Right atrium auricular region (tissue), 2 donors: ENCODE measurements at places on chromosomes 6 and 20. TPM values are rescaled to one million over a fixed set of nuclear protein-coding genes. Genes with fewer than 3 reads are reported as not detected.
A peak's percentile ranks its signal among the peaks of the same experiment; 100 is the strongest.

DNA sequence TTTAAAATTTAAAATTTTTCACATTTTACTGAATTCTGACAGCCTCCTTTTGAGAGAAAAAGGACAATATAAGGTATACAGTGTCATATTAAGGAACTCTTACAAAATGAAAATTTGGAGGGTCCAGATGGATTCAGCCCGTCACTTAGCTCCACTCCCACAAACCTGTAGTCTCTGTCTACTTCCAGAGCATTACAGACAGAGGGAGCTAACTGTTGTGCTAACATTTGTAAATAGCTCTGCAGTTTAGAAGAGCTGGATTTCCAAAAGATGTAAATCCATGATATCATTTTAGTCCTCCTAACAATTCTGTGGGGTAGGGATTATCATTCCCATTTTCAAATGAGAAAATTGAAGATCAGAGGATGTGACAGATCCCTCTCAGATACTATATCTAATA is 16.1 kb upstream of the SERINC3 start:
- no peak for DNase-seq

DNA sequence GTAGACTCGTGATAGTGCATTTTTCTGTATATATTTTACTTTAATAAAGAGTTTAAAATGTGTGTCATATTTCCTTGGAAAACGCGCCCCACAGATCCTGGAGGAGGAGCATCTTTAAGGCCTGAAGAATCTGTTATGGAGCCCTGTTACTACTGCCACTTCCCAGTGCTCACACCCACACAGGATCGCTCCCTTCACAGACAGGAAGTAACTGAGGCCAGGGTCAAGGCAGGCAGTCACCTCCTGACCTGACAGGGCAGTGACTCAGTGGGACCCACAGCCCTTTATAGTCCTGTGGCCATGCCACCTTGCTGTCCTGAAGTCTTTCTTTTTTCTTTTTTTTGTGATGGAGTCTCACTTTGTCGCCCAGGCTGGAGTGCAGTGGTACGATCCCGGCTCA is 9.0 kb downstream of the RRBP1 start:
- DNase-seq: no peak

DNA sequence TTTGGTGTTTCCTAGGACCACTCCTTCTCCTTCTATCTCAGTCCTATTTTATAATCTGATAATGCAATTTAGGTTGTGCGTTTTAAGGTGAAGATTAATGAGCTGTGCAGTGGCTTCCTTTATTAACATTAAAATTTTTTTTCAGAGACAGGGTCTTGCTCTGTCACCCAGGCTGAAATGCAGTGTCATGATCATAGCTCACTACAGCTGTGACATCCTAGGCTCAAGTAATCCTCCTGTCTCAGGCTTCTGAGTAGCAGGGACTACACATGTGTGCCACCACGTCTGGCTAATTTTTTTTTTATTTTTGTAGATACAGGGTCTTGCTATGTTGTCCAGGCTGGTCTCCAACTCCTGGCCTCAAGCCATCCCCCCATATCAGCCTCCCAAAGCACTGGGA is 53.0 kb upstream of the DSP start:
- no peak for DNase-seq

DNA sequence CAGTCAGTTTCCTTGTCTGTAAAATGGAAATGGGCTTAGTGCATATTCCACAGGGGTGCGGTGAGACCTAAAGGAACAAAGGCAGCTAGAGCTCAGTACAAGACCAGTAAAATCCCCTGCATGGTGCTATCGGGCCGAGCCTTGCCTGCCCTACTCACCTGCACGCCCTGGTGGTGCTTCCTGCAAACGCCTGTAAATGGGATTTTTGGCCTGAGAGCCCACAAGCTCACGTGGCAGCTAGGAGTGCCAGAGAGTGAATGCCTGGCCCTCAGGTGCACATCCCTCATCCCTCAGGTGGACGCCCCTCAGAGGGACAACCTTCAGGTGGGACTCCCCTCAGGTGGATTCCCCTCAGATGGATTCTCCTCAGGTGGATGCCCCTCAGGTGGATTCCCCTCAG is 48.0 kb upstream of the VSX1 start:
- DNase-seq: no peak

- no peak for DNase-seq
Observed at GRCh38 chr6:63349401-63349800, 29.6 kb upstream of the LGSN start.

DNA sequence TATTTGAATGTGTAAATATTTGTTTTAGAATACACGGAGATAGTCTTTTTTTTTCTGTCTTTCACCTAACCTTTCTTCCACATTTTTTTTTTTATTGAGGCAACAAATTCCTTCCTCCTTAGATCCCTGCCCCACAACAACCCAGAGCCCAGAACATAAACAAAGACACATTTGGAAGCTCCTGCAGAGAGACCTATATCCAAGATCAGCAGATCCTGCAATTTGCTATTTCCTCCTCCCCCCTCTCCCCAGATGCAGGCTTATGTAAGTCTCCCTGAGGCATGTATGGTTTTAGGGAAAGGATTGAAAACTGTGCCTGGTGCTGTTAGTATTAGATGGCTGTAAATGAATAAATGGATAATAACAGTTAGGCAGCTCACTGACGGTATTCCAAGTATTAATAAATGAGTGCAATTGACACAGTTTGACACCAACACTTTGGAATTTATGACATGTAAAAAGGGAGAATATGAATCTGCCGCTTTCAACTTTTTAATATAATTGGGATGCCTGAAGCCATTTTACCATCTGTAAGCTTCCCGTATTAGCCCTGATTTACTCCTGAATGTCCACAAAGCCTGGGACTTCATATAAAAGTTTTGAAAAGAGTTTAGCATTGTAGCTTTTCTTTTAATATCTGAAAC is 608.3 kb upstream of the CITED2 start:
- no peak for DNase-seq

DNA sequence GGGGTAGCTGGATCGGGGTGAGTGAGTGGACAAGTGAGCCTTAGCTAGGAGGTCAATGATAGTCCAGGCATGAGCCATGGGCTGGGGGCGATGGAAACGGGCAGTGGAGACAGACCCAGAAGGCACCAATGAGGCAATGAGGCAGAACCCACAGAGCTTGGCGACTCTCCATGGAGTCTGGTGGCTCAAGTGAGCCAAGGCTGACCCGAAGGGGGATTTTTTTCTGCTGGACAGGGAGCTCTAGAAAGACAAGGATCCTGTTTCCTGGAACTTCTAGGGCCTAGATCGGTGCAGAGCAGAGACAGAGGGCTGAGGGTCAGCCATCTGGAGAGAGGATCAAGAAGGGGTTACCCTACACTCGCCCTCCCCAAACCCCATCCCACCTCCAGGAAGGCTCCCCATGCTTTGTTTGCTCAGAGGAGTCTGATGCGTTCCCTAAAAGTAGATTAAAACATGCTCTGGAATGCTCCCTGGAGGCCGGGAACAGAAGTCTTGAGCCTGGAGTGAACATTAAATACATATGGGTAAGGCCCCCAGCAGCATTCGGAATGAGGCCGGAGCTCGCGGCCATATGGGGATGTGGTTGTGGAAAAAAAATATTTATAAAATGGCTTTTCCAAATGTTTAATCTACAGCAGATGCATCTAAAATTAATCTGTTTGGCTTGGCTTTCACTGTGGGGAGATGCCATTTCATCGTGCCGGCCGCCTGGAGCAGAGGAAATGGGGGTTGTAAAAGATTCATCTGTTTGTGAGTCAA is 237.8 kb upstream of the PMEPA1 start:
- DNase-seq: no peak

DNA sequence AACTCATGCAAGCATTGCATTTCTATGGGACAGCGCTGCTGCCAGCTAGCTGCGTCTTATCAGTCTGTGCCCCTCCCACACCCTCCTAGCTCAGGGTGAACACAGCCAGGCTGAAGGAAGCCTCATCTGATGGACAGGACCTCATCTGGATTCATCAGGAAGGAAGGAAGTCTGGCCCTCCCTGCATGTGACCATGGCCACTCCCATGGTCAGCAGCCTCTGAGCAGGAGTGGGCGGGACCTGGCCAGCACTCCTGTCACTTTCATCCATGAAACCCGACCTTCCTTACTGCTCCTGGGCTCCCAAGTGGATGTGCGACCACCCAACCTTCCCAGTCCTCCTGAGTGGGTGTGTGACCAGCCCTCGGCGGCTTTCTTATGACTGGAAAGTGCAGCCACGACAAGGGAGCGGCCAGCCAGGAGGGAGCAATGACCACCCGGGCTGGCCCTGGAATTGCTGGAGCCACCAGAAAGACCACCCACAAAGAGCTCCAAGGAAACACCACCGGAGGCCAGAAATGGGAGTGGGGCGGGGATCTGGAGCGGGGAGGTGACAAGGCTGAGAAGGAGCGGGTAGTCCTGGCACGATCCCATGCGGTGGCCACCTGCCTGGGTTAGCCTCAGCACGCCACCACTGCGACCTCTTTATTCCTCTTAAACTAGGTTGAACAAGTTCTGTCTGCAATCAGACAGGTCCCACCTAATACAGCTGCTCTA is 241.2 kb downstream of the TTLL2 start:
- DNase-seq: peak; percentile 68

- DNase-seq: no peak
Observed at GRCh38 chr6:168655462-168656152, 214.6 kb downstream of the SMOC2 start.

GRCh38 chr6:16669227-16669626 is 92.0 kb downstream of the ATXN1 start:
- DNase-seq: no peak

Gene CST4
- total RNA-seq: not detected

Gene GRM1
- total RNA-seq: 0.08 TPM

Gene OXT
- not detected for total RNA-seq

Gene PNLDC1
- not detected for total RNA-seq

Gene EYS
- not detected for total RNA-seq

Gene MDFI
- total RNA-seq: 1.5 TPM

Gene DSN1
- 6.3 TPM for total RNA-seq

Gene SNAP91
- total RNA-seq: 0.26 TPM

Gene ENPP5
- 6.2 TPM for total RNA-seq

Gene SUMO4
- 0.67 TPM for total RNA-seq
